ENCODE measurements at places on chromosomes 11 and 22. TPM values are rescaled to one million over a fixed set of nuclear protein-coding genes. Genes with fewer than 3 reads are reported as not detected.

DNA sequence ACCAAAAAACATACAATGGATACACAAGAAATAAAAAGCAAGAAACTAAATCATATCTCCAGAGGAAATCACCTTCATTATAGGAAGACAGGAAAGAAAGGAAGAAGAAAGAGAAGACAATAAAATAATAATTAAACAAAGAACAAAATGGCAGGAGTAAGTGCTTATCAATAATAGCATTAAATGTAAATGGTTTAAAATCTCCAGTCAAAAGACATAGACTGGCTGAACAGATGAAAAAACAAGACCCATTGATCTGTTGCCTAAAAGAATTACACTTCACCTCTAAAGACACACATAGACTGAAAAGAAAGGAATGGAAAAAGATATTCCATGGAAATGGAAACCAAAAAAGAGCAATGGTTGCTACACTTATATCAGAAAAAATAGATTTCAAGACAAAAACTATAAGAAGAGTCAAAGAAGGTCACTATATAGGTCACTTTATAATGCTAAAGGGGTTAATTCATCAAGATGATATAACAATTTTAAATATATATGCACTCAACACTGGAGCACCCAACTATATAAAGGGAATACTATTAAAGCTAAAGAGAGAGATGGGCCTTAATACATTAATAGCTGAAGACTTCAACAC is 118.4 kb upstream of the SESN3 start:
- DNase-seq: no peak

- DNase-seq: no peak
Measured at GRCh38 chr11:99464985-99465384, 444.2 kb downstream of the CNTN5 start.

DNA sequence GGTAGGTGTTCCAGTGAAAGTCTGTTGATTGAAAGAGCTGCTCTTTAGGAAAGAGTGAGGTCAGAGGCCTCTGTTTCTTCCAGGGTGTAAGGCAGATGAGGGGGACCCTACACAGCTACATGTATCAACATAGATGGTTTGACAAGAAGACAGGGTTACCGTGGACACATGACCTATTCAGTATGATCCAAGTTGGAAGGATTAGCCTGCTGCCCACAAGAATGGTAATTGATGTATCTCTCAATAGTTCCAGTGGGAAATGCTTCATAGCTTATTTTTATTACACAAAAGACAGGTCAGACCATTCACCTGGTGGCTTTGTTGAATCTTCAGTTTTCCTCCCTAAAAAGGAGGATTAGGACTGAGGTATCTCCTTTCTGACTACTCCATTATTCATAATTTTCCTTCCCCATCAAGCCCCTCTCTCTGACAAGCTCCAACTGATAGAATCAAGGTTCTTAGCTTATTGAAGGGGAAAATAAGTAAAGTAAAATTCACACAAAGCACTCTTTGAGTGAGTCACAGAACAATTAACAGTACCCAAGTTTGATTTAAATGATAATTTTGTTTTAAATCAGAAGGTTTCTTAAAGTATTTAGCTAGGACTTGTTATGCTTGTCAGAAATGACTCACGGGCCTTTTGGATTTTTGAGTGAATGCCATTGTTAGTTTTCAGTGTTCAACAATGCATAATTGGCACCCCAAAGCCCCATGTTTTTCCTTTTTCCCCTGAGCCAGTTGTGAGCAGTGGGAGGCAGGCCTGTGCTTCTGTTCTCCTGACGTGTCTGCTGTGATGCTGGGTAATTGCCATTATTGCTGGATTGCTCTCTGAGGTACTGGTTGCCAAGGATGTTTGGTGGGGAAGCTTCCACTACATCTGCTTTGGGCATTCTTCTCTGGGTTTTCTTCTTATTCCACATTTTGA is 373.2 kb downstream of the DDX10 start:
- no peak for DNase-seq

- DNase-seq: no peak
Measured at GRCh38 chr11:125457814-125458343, 38.2 kb downstream of the FEZ1 start.

DNA sequence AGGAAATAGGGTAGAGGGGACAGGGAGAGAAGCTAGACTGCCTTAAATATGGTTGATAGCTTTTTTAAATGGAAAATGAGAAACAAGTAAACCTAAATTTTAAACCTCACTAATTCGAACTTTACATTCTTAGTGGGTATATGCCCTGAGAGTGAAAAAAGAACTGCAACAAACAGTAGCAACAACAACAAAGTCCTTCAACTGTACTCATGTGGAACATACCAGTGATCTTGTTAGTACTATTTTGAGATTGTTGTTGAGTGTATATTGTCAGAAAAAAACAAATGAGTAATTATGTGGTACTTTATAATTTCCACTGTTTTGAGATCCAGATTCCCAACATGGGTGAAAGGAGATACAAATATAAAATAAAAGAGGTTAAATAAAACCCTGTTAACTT is 88.9 kb upstream of the TNRC6B start:
- DNase-seq: no peak

DNA sequence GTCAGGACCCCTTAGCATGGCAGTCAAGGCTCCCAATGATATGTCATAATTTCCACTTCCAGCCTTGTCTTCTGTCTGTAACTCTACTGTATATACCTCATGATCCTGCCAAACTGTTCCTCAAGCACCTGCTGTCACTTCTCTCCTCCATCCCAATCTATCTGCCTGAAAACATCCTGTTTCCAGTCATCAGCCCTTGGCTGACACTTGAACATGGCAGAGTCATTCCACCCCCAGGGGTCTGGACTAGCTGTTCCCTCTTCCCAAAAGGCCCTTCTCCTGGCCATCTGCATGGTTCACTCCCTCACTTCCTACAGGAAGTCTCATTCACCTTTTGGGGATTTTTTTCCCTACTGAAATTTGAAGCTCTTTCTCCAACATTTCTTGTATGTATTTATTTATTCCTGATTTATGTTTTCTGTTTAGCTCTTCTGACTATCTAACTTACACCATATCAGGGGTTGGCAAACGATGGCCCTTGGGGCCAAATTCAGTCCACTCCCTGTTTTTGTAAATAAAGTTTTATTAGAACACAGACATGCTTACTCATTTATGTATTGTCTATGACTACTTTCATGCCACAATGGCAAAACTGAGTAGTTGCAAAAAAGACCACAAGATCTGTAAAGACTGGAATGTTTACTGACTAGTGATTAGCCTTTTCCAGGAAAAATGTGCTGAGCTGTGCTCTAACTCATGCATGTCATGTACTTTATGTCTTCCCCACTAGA is 278.4 kb downstream of the KIRREL3 start:
- no peak for DNase-seq

GRCh38 chr11:67054836-67055523 is 1.7 kb upstream of the RHOD start:
- peak; percentile 26 for DNase-seq

GRCh38 chr11:98495601-98496000 is 525.1 kb upstream of the CNTN5 start:
- DNase-seq: no peak

- no peak for DNase-seq
Measured at GRCh38 chr11:120462825-120463224, 48.7 kb upstream of the GRIK4 start.

DNA sequence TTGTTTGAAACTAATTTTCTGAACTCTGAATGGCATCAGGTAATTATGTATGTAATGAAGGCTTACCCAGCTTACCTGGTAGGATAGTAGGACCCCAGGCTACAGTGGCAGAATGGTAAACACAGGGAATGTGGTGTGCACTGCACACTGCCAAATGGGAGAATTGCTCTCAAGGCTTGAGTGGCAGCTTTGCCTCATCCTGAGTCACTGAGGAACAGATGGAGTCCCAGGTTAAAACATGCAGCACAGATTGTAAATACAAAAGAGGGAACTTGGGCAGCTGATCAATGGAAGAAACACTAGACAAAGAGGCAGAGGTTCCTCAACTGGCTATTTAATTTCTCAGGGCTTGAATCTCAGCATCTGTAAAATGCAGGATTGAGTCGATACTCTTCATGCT is 24.4 kb downstream of the GPR83 start:
- DNase-seq: no peak

DNA sequence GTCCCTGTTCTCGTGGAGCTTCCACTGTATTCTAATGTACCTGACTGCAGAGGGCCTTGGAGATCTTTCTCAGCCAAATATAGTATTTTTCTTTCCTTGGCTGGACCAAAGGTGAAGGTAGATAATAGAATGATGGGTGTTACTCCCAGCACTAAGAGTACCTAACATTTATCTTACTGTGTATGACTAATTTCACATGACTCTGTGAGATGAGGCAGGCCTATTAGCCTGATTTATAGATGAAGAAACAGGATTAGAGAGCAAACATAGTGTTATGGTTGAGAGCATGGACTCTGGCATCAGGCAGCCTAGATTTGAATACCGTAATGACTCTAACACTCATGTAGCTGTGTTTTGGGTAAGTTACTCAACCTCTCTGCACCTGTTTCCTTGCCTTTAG is 2.7 kb downstream of the ACO2 start:
- DNase-seq: no peak

GRCh38 chr11:67400251-67400941 is 1.3 kb downstream of the PPP1CA start:
- DNase-seq: no peak

DNA sequence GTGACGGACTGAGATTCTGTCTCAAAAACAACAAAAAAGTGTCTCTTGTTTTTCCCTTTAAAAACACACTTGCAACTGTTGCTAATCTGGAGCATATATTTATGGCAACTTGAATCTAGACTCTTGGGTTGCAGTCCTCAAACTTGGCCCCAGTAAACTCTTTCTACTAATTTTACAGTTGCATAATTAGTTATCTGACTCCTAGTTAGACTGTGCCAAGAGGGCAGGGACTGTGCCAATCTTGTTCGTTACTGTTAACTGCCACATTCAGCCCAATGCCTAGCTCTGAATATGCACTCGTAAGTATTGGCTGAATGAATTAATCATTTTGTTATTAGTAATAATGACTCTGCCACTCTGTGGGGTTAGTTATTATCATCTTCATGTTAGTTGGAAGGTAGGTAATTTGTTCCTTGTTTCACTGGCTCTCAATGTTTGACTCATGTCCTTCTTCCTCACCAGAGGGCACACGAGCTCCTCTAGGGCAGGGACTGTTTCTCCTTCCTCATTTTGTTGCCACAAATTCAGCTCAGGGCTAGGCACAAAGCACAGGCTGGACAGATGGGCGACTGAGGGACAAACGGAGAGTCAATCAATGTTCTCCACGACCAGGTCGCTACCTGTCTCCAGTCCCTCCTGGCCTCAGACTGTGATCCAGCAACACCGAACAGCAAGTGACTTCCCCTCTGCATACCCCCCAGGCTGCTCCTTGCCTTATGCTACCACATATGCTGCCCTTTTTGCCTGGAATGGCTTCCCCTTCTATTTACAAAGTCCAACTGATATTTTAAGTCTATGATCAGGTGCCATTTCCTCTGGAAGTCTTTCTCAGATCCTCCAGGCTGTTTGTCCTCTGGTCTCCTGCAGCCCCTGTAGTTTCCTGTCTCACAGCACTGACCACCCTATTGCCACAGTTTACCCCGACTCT is 9.0 kb downstream of the CLPB start:
- DNase-seq: no peak

DNA sequence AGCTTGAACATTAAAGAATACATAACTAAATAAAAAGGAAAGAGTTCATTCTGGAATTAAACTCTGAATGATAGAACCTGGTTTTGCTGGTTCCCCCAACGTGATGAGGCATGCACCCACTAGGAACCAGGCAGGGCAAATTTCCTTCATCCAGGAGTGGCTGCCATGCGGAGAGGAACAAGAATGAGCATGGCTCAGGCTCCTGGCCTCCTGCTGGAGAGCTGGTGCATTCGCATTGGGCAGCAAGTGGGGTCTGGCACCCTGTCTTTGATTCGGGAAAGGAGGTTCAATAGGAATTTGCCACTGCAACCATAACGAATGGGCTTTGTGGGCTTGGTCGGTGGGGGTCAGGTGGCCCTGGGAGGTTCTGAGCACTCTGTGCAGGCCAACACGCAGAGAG is 169.8 kb upstream of the TENM4 start:
- DNase-seq: no peak

DNA sequence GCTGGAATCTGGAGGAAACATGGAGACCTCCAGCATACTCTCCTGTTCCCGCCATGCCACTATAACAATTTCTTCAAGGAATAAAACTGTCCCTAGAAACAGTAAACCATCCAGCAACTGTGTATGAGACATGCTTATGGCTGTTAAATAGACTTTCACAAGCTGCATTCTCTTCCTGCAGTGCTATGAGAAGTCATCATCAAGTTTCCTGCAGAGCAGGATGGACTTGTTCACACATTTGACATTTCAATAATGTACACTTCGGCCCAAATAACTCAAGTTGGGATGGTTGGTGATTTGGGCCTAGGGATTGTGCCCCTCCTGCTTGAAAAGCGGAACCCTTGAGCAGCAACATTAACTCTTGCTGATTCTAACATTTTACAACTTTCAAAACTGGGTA is 20.2 kb upstream of the CSF2RB start:
- no peak for DNase-seq

- no peak for DNase-seq
Measured at GRCh38 chr11:95145430-95146060, 55.9 kb downstream of the ENDOD1 start.

- DNase-seq: no peak
Measured at GRCh38 chr11:94469416-94469815, 24.2 kb downstream of the MRE11 start.

DNA sequence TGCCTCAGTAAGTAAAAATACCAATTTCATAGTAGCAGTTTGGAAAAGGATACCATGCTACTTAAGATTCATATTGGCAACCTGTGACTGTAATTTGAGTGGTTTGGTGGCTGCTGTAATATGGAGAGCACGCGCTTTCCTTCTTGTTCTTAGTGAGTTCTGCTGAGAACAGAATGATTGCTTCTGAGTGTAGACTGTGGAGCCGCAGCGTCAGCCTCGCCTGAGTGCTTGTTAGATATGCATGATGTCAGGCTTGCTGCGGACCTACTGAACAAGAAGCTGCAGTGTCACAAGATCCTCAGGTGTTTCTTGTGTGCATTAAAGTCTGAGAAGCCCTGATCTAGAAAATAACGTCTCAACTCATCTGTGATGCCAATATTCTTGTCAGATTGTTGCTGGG is 143.2 kb downstream of the ARHGAP42 start:
- DNase-seq: no peak

DNA sequence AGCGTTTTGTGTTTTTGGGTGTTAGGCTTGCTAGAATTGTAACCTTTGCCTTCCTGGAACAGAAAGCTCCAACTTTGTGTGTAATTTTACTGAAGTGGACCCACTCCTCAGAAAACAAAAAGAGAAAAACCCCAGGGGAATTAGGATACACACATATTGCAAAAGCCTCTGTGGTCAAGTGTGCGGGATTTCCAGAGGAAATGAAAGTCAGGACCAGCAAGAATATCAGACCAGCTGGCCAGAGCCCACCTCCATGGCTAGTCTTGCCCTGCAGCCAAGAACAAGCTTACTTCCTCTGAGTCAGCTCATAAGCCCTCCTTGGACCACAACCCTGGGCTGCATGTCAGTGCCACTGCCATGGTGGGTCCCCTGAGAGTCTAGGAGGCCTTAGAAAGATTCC is 37.0 kb upstream of the FTH1 start:
- no peak for DNase-seq

HMGXB4 gene
- 36.7 TPM for total RNA-seq

SAA4 gene
- not detected for total RNA-seq

HORMAD2 gene
- total RNA-seq: not detected

OR2AG2 gene
- 0.07 TPM for total RNA-seq

CD81 gene
- 296 TPM for total RNA-seq

KDM4E gene
- total RNA-seq: not detected

NEFH gene
- not detected for total RNA-seq

OR8G1 gene
- not detected for total RNA-seq

KCNE3 gene
- total RNA-seq: not detected

GAL gene
- total RNA-seq: 83.1 TPM

TSSK2 gene
- total RNA-seq: not detected
